CD14-positive monocyte (primary cell): ENCODE measurements at places on chromosomes 7 and 10. TPM values are rescaled to one million over a fixed set of nuclear protein-coding genes. Genes with fewer than 3 reads are reported as not detected.

GRCh38 chr10:132310701-132311337, 3.1 kb upstream of the STK32C start:
- peaks cover 26% of the 10 kb centered on the region for H3K27me3 ChIP-seq
- peaks cover 16% of the 10 kb centered on the region for H3K4me1 ChIP-seq
- DNase-seq = no peak
- H3K27ac ChIP-seq = no peak overlapping the region
- H3K4me3 ChIP-seq = no peak overlapping the region

DNA sequence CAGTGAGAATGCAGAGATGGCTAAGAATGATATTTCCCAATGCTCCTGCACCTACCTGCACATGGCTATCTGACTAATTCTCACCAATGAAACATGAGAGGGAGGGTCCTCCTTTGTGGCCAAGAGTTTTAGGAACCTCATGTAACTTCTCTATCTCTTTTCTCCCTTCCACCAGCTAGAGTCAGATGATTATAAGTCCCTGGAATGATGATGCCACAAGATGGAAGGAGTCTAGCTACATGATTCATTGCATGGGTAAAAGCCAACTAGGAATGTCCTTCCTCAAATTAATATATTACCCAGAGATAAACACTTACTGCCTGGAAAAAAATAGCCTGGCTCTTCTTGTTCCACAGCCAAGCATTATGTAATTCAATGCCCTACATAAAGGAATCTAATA, 55.1 kb upstream of the AASS start:
- H3K36me3 ChIP-seq = no peaks in the 10 kb centered on the region
- no peaks in the 10 kb centered on the region for H3K27me3 ChIP-seq
- no peak overlapping the region for H3K4me3 ChIP-seq
- H3K27ac ChIP-seq = no peak overlapping the region

DNA sequence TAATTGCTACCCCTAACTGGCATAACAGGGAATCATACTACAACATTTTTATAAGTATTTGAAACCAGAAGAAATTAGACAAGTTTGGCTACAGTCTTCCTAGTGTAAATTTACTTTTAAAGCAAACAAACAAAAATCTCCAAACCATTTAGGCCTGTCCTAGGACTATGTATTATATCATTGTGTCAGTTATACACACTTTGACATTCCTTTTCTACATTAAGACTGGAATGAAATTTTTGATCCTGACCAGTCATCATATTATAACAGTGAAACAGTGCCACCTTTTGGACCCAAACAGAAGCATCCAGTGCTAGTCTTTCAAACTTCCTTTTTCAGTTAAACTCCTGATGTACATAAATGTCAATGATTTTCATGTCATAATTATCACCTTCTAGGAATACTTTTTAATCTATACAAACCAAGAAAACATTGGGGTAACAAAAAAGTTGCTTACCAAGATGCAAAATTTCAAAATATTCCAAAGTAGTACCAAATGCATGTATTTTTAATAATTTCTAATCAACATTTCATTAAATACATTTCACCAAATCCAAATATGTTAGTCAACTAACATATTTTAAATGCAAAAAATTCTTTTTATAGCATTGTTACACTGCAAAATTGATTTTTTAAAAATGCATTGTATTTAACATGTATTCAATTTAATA, 75.7 kb downstream of the IMMP2L start:
- H3K36me3 ChIP-seq = no peaks in the 10 kb centered on the region
- no peak overlapping the region for H3K4me3 ChIP-seq
- H3K27me3 ChIP-seq = no peaks in the 10 kb centered on the region
- no peak overlapping the region for H3K27ac ChIP-seq
- H3K4me1 ChIP-seq = no peaks in the 10 kb centered on the region

SIRT1 gene
- 8.4 TPM for polyA plus RNA-seq
